Activated T-helper 9 cell treated with anti-CD3 and anti-CD28 coated beads, Interleukin-2, amount 50 U/mL, for 16 hours (primary cell): ENCODE measurements at places on chromosomes 2 and 18.

GRCh38 chr18:36176177-36176584 is 11.1 kb upstream of the MOCOS start:
- DNase-seq: no peak

DNA sequence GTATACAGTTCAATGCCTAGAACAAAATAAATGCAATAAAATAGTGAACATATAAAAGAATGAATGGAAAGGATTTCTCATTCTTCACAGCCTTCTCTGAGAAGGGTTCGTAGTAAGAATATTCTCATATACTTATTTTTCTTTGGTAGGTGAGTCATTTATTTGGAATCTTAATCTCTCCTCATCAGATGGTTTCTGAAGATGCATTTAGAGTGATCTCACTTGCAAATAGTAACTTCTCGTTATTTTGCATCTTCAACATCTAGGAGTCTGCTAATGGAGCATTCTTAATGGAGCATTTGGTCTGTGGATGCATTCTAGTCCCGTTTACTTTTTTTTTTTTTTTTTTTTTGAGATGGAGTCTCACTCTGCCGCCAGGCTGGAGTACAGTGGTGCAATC is 3.9 kb downstream of the UBXN4 start:
- DNase-seq: no peak

DNA sequence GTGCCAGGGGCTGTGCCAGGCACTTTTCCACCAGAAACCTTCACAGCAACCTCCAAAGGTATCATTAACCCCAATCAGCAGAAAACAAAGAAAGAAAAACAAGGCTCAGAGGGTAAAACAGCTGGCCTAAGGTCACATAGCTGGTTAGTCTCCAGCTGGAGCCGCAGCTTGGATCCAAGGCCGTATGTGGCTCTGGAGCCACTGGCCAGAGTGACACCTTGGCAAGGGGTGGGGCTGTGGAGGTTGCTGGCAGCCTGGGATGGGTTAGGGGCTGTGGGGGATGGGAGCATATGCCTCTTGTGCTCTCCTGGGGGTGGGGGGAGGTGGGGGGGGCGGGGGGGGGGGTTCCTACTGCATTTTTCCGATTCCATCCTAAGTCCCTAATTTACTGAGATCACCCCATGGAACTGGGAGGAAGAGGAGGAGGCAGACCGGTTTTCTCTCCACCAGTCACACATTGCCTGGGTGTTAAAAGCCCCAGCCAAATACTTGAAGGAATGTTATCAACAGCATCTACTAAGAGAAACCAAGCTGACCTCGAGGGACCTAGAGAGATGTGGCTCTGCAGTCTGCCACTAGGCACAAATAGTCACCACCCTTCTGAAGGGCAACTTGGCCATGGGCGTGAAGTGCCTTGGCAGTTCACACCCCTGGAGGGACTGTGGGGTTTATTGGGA is 8.0 kb downstream of the HAAO start:
- no peak for DNase-seq

DNA sequence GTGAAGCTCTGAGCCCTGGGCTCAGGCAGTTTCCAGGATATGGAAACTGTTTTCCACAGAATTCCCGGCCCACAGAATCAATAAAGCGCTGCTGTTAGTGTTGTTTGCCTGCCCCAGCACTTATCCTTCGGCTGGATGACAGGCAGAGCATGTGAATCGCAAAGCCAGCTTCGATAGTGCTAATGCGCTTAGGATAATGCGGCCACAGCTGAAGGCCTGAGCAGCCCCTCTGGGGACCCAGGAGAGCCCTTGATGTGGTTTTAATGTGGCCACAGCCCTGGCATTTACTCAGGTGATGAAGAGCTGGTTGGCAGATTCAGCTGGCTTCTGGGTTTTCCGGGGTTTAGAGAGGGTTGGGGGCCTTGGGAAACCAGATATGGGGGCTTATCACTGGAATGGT is 23.7 kb downstream of the PCARE start:
- no peak for DNase-seq

GRCh38 chr2:23631389-23631788 is 246.4 kb downstream of the KLHL29 start:
- DNase-seq: no peak

DNA sequence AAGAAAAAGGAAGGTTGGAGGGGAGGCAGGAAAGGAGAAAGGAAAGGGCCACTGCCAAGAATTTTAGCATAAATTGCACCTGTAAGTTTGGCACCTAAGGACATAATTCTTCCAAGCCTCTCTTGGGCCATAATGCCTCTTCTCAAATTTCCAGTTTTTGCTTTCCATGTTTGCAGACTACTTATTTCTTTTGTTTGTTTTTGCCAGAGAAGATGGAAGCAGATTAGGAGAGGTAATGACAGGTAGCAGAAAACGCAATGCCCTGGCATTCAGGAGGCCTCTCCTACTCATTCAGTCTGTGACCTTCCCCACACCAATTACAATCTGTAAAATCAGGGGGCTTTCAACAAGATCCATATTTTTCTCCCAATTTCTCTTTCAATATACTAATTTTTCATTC is 56.8 kb downstream of the MRPL33 start:
- no peak for DNase-seq

DNA sequence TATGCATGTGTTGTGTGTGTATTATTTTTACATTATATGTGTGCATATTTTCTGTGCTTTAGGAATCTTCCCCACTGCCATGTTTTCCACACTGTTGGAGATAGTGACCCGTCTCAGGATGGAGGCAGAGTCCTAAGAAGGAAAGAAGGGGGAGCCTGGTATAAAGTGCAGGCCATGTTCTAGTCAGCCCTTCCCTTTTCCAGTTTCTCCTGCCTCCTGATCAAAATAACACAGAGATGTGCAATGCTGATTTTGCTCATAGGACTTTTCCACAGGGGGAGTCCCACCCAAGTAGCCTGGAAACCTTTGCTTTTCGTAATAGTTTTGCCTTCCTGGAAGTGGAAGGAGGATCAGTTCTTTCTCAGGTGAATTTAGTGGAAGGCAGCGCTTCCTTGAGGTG is 72.8 kb upstream of the FAM237A start:
- DNase-seq: no peak

DNA sequence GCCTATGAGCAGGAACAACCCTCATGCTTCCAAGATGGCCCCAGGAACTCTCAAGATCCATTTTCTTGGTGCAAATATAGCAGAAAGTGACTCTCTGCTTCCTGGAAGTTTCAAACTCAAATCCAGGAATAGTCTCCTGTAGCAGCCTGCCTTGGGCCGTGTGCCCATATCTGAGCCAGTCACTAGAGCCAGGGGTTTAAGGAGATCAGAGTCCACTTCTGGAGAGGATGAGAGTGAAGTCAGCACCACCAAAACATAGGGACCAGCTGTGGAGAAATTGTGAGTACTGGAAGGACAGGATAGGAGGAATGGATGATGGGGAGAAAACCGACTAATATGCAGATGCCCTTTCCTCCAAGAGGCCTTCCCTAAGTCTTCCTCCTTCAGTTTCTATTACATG is 33.2 kb downstream of the PSD4 start:
- no peak for DNase-seq

DNA sequence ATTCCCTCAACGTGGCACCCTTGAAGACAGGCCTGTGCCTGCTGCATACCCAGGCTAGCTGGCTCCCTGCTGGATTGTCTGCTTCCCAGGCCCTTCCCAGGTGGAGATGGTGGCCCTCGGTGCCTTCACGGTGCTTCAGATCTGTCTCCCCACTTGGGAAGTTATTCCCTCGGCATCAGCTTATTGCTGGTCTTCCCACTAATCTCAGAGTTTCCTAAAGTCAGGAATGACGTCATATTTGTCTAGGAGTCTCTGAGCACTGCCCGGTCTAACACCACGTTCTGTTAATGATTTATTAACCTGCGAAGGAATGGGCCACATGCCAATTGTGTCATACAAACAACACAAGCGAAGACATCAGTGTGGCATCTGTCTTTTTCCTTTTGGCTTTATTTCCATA is 269.8 kb upstream of the ID2 start:
- no peak for DNase-seq

- no peak for DNase-seq
Measured at GRCh38 chr2:15348636-15349035, 212.5 kb downstream of the NBAS start.

- DNase-seq: no peak
Measured at GRCh38 chr2:237128026-237128703, 42.5 kb downstream of the COPS8 start.

DNA sequence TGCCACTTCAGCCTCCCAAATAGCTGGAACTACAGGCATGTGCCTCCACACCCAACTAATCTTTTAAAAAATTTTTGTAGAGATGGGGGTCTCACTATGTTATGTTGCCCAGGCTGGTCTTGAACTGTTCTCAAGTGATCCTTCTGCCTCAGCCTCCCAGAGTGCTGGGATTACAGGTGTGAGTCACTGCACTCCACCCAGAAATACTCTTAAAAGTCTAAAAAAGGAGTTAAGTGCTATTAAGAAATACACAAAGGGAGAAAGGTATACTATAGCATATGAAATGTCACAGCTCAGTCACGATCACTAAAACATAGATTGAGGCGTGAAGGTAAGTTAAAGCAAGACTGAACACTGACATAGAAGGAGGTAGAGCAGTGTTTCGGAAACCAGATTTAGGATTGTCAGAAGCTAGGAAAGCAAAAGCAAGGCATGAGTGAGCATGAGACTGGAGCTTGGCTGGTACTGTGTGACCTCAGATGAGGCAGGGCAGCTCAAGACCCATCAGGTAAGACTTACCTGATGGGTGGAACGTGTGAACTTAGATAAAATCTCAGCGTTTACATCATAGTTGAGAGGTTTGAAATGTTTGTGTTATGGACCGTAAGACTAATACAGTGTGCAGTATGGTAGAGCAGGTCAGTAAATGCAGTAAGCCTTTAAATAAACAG is 9.2 kb downstream of the CCNYL1 start:
- no peak for DNase-seq

DNA sequence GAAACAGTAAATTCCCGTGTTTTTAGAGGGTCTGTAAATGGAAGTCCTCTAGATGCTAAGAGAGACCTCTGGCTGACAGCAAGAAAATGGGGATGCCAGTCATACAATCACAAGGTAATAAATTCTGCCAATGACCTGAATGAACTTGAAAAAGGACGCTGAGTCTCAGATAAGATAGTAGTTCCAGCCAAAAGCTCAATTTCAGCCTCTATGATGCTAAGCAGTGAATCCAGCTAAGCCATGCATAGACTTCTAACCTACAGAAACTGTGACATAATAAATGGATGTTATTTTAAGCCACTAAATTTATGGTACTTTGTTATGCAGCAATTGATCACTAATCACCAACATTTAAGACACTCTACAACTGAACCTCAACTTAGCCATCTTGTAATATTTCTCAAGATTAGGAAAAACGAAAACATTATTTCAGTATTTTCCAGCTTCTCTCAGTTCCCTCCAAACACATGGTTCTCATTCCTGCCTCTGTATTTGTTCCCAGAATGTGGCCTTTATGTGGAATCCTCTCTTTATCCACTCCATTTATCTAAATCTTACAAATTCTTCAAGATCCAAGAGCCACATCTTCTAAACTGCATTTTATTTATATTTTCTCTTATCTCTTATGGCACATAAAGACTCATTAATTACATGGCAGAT is 331.1 kb downstream of the GULP1 start:
- DNase-seq: no peak

DNA sequence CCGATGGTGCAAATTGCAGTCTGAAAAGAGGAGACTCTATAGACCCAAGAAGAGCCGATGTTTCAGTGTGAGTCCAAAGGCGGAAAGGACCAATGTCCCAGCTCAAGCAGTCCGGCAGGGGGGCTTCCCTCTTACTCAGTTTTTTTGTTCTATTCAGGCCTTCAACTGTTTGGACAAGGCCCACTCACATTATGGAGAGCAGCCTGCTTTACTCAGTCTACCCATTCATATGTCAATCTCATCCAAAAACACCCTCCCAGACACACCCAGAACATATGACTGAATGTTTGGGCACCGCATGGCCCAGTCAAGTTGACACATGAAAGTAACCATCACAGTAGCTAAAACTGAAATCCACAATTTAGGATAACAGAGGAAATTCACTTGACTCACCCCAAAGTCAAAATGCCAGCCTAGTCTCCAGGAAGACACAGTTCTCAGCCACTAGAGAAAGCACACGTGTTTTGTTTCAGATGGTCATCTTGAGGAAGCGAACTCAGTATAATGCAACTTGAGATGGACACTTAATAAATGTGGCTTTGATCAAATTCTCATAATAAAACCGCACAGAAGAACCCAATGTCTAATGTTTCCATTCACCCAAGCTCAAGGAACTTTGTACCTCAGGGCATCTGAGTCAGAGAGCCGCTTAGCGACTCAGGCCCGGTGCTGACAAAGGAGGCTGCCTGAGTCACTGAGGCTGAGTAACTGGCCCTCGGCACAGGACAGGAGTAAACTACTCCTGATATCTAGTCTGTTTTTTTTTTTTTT is 2.4 kb downstream of the FHL2 start:
- no peak for DNase-seq

- DNase-seq: no peak
Measured at GRCh38 chr2:127069003-127069402, 38.0 kb downstream of the BIN1 start.

- no peak for DNase-seq
Measured at GRCh38 chr2:50885948-50886347, 146.0 kb downstream of the NRXN1 start.

DNA sequence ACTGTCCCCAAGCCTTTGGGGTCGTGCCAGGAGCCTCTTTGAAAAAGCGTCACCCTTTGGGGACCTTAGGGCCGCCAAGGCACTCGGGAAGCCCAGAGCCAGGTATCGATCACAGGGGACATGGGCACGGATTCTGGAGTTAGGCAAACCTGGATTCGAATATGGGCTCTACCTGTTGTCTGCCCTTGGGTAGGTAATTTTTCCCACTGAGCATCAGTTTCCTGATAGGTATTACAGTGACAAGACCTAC is 9.3 kb downstream of the TMEM198 start:
- no peak for DNase-seq

GRCh38 chr2:236998758-236999157 is 86.9 kb upstream of the COPS8 start:
- DNase-seq: no peak

- no peak for DNase-seq
Measured at GRCh38 chr18:79914614-79915160, 36.8 kb downstream of the SLC66A2 start.
